Stimulated activated CD8-positive, alpha-beta memory T cell treated with anti-CD3 and anti-CD28 coated beads, Interleukin-4, amount 100 ng/mL, for 1 hour (primary cell): ENCODE measurements at places on chromosomes 11 and 22.

DNA sequence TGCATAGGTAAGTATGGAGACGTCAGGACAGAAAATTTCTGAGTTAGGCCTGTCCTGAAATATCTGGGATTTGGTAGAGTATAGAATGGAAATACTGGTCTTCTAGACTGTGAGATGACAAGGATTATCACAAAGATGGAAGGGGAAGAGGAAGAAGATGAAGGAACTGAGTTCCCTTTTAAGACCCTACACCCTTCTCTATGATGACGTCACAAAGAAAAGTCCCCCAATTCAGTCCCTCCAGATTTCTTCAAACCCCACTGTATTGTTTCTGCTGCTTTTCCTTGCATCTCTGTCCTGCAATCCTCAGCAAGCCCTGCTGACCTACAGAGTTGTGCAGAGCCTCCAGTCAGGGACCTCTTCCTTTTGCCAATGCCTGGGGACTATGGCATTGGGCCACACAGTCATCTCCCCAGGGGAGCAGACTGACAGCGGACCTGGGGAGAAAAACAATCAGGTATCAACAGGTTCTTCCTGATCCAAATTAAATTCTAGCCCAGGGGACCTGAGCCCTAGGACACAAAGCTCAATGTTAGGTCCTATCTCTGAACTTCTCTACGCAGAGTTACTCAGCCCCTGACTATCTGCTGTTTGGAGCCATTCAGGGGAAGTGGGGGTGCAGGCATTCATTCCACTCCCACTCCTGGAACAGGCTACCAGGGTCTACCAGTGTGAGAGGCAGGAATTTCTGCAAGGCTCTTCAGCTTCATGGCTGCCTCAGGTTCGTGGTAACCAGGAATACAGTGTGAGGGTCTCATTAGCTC, 49.2 kb upstream of the POU2AF1 start:
- DNase-seq: no peak

DNA sequence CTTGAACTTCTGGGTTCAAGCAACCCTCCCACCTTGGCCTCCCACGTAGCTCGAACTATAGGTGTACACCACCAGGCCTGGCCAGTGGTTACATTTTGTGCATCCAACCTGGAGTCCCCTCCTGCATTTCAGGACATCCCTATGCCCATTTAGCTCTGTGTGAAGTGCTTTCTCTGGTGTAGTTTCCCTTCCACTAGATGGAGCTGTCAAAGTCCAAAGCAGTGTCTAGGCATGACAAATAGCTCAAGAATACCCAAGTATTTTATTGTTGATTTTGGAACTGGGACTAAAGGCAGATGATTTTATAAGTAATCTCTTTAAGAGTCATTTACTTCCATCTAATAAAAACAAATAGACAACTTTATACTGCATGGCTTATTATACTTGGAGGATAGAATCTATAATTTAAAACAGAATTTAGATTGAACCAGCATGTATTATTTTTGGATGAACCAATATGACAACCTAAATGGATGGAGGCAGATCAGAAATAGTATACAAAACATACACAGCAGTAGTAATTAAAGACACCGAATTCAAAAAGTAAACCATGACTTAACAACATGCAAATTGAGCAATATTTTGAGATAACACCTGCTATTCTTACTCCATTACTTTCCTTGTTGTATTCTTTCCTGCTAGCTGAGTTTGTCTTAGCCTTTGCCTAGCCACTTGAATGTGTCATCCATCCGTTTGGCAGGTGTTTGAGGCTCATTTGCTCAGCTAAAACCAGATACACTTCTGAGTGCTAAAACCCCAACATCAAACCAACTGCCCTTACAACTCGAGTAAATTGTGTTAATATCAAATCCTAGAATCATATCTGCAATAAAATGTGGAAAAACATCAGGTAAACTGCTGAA, 37.7 kb downstream of the EIF4ENIF1 start:
- DNase-seq: no peak

GRCh38 chr11:115193914-115194801, 310.1 kb downstream of the CADM1 start:
- no peak for DNase-seq

- DNase-seq: no peak
Observed at GRCh38 chr22:46162285-46162684, 12.0 kb downstream of the PPARA start.

DNA sequence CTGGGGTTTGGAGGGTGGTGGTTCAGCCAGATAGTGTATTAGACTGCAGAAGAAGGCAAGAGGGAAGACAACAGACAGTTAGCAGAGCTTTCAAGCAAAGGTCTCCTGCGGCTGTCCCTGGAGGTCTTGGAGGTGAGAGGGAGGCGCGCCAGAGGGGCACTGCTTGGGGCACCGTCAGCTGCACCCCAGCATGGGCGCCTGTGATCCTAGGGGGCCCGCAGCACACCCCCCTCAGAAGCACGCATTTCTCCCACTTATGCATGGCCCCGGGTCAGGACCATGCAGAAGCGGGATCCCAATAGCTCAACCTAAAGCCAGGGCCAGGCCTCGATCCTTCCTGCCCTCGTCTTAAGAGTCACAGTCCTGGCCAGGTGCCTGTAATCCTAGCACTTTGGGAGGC, 26.5 kb downstream of the FGF4 start:
- DNase-seq: no peak

DNA sequence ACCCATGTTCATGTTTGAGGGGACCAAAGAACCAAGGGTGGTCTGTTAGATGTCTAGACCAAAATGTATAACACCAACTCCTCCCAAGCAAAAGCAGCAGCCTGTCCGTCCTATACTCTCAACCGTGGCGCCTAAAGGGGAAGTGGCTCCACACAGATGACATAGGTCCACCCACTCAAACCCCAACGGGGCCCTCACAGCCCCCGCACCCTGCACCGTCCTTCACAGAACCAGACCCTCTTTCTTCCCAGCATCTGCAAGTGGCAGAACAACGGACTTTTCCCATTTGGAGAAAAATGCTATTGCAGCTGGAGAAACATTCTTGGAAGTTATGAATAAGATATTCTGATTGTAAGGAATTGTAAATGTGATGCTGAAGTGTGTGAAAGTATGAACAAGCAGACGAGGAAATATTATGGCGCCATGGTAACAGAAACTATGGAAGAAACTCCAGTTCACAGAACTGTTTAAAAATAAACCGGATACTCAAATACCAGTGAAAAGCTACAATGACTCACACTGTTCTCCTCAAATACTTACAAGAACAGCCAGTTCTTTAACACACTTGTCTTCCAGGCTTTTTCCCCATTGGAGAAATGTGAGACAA, 76.5 kb upstream of the ARFGAP3 start:
- no peak for DNase-seq

DNA sequence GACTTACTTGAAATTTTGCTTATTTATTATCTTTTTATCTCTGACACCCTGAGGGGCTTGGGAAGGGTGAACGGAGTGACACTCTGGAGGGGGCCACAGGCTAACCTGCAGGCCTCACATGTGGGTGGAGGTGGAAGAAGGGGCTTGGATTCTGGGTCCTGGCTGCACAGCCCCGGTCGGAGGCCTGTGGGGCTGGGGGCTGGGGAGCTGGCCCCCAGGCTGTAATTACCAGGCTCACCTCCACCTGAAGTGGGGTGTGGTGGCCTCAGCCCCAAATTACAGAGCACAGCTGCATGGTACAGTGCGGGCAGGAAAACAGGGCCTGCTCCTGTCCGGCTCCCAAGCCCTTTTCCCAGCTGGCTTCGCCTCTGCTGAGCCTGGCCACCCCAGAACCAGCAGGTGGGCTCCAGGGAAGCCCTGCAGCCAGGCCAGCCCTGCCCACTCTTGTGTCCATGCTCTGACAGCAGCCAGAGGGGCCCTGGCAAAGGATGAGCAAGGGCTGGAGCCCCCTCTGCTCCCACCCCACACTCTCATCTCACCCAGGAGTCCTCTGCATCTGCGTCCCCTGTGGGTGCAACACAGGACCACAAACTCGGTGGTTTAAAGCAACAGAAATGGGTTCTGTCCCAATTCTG, 48.0 kb downstream of the IGF2 start:
- no peak for DNase-seq

DNA sequence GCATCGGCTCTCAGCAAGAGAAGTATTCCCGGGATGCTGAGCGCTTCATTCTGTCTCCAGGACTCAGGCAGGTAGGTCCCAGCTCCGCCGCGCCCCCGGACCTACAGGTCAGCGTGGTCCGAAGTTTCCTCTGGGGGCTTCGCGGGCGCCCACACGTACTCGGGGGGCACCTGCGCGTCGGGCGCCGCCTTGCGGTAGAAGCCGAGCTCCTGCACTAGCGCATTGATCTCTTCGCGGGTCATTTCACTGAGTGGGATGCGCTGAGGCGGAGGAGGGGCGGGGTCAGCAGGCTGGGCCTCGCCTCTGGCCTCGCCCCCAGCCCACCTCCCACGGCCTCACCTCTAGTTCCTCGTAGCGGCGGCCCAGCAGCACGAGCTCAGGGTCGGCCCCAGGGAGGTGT, 2.5 kb downstream of the SELENOM start:
- DNase-seq: no peak
